ENCODE measurements at places on chromosomes 7 and 10. TPM values are rescaled to one million over a fixed set of nuclear protein-coding genes. Genes with fewer than 3 reads are reported as not detected.

- DNase-seq, result no peak
These were observed 8.4 kb upstream of the LMOD2 start for GRCh38 chr7:123647106-123647730.

- DNase-seq, result no peak
These were observed 8.9 kb upstream of the LYZL1 start for GRCh38 chr10:29279779-29280487.

DNA sequence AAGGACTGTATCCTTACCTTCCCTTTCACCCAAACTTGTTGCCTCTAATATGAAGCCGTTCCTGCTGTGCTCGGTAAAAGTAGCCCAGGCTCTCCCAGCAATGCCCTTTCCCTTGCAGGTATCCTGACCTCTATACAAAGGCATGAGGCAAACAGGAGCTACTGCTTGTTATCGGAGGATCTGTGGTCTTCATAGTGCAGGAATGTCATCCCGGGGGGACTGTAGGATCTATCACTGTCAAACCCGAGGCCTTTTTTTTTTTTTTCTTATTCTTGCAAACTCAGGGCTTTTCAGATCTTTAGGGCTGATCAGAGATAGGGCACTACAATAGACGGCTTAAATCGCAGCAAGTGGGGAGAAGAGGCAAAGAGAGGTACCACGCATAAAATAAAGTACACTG is 1206.6 kb downstream of the TYW1 start:
- no peak for DNase-seq

GRCh38 chr10:112753961-112754411 is 196.1 kb upstream of the TCF7L2 start:
- no peak for DNase-seq

LAMB1 gene
- total RNA-seq, result 463 TPM

DNA sequence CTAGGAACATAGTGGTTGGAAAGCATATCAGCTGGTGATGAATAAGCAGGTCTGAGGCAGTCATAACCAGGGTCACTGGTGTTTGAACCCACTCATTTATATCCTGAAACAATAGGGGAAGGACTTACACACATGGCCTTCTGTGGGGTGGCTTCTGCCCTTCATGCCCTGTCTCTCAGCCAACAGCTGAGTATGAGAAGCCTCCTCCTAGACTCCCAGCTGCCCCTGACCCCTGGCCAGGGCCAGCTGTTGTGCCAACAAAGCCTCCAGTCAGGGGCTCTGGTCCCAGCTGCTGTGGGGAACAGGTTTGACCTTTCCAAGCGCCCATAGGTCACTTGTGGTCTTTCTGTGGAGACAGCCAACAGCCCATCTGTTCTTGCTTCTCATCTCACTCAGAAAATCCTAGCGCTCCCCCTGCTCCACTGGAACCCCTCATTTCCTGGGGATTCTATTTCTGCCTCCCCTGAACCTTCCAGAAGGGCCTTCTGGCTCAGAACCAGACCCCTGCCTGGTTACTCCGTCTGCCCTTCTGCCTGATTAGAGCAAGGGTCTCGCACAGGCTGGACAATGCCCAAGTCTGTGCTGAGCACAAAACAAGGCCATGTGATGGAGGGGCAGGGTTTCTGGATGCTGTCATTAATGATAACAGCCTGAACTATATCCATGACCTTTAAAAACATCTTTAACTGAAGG is 9.7 kb upstream of the PURB start:
- DNase-seq, result no peak

- no peak for DNase-seq
These were observed 83.5 kb downstream of the TACC2 start for GRCh38 chr10:122072491-122072890.

PILRA gene
- not detected for total RNA-seq

FZD1 gene
- total RNA-seq, result 2.8 TPM

DNA sequence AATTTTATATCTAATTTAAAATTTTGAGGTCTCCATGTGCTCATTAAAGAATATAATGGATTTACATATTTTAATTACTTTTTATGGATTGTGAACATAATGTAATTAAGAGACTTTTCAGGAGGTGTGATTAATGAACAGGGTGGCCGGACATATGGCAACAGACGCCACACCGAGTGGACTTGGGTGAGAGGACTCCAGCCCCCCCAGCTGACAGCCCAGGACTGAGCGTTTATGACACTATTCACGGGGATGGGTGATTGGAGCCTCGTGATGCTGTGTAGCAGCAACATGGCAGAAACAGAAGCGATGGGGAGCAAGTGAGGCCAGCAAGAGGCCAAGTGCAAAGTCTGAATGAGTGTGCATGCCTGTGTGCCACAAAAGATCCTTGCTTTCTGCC is 1176.9 kb downstream of the TYW1 start:
- DNase-seq, result no peak

DNA sequence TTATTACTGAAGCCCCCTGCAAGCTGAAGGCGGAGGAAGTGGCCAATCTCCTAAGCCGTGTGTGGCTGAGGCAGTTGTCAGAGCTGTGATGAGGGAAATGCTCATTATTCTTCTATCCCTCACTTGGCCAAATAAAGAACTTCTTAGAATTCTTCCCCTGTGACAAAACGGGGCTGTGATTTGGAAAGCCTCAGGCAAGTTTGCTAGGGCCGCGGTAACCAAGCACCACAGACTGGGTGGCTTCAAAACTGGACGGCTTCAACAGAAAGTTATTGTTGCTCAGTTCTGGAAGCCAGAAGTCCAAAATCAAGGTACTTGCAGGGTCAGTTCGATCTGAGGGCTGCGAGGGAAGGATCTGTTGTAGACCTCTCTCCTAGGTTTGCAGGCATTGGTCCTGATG is 72.3 kb upstream of the STEAP1B start:
- DNase-seq, result no peak

ZNF736 gene
- 6.8 TPM for total RNA-seq

NRG3 gene
- total RNA-seq, result 8.2 TPM

CUZD1 gene
- 0.26 TPM for total RNA-seq

EPO gene
- total RNA-seq, result not detected

CCDC3 gene
- total RNA-seq, result 1.5 TPM

LIPF gene
- not detected for total RNA-seq

CDNF gene
- total RNA-seq, result 0.38 TPM

- no peak for DNase-seq
These were observed 32.0 kb upstream of the ELN start for GRCh38 chr7:73995821-73996511.

LRIT1 gene
- not detected for total RNA-seq

DNA sequence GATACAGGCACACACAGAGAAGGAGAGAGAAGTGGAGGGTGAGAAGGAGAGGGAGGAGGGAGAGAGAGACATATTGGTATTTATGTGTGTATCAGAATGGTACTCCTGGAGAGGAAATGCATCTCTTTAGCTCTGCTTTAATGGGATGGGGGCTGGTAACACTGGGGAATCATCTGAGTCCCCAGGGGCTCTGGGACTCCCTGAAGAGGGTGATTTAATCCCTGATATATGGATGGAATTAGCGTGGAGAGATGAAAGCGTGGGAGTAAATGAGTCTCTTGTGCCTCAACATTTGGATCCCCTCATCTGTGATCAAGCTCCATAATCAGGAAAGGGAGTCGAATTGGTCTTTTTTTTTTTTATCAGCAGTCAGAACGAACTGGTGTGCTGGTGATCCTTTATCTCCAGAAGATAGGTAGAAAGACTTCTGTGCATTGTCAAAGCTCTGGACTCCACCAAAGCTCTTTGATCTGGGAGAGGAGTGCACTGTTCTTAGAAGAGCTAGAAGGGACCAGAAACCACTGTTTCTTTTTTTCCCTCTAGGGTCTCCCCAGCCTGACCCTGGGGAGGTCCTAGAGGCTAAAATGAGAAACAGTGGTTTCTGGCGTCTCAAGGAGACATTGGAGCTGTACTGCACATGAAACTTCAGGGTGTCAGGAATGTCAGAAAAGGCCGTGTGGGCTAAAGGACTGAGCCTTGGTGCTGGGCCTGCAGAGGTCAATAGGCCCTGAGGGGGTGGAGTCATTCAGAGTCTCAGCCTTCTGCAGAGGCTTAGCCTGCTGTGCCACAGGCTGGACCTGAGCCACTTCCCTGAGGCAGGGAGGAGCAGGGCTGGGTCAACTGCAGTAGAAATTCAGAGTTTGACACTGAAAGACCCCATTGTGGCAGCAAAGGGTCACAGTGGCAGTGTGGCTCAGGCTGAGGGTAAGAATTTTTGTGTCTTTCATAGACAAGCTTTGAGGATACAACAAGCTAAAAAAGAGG is 234.4 kb upstream of the SLC26A5 start:
- DNase-seq, result no peak

GRCh38 chr10:95613330-95613729 is 43.2 kb downstream of the ALDH18A1 start:
- no peak for DNase-seq

GRCh38 chr7:156609010-156609877 is 31.3 kb upstream of the RNF32 start:
- peak; percentile 81 for DNase-seq

DNA sequence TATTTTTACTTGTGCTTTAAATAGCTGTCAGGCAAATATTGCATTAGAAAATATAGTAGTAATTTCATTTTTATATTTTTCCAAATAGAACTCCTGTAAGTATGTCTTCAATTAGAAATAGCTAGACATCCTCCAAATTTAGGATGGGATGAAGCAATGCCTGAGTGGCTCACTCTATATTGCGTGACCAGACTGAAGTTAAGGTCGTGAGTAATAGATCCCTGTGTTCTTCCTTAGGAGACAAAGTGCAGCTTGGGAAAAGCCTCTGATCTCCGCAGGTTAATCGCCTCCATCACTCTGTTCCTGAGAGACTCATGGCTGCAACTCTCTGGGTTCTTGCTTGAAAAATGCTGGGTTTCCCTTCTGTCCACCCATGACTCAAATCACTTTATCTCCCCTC is 484.8 kb upstream of the ANKRD30A start:
- no peak for DNase-seq

DNA sequence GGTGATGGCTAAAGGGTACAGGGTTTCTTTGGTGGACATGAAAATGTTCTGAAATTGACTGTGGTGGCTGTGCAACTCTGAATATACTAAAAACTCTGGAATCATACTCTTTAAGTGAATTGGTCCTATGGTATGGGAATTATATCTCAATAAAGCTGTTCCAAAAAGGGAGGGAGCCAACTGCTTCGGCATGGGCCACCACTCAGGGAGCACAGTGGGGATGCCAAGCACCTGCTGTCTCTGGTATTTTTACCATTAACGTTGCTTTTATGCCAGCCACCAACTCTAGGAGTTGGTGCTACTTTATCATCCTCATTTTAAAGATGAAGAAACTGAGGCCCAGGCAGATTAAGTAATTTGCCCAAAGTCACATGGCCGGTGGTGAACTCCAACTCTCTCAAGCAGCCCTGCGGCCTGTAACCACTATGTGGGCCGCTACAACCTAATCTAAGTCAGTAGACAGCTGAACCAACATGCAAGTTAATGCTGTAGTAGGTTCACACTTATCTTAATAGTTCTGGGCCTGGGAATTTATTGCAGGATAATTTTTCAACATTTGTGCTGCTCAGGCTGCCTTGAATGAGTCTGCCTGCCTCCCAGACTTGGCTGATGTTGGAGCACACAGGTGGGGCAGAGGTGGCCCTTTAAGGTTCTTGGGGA is 20.8 kb downstream of the SH3PXD2A start:
- DNase-seq, result no peak

- DNase-seq, result no peak
These were observed 16.7 kb downstream of the GPER1 start for GRCh38 chr7:1104516-1105179.

SRRT gene
- 29.2 TPM for total RNA-seq

CNTNAP2 gene
- 0.25 TPM for total RNA-seq

CALCR gene
- total RNA-seq, result not detected

- no peak for DNase-seq
These were observed 244.6 kb upstream of the GRB10 start for GRCh38 chr7:51027106-51027934.

- peak; percentile 67 for DNase-seq
These were observed 176.8 kb downstream of the PKD1L1 start for GRCh38 chr7:47771336-47771989.

DNA sequence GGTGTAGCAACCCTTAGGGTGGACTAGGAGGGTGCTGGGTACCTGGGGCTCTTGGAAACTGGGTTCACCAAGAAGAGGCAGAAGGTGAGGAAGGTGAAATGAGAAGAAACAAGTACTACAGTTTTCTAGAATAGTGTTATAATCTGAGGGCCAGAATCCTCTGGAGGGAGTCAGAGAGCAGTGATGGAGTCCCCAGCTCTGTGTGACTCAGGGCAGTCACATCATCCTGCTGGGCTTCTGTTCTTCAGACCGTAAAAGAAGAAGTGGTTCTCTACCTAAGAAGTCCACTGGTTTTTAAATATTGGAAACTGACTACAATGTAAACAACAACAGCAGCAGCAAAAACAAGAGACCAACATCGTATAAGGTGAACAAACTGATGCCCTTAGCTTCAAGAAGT is 197.3 kb downstream of the PRPF18 start:
- DNase-seq, result peak; percentile 70

GRCh38 chr7:70241536-70242175 is 643.4 kb downstream of the AUTS2 start:
- no peak for DNase-seq

GRCh38 chr7:77504951-77505350 is 32.1 kb upstream of the PTPN12 start:
- DNase-seq, result no peak

- DNase-seq, result no peak
These were observed 37.1 kb downstream of the CAV1 start for GRCh38 chr7:116561697-116562483.

GRCh38 chr7:48087349-48087748 is 1.7 kb upstream of the UPP1 start:
- peak; percentile 14 for DNase-seq

- no peak for DNase-seq
These were observed 24.6 kb upstream of the DDX50 start for GRCh38 chr10:68876246-68877138.

DNA sequence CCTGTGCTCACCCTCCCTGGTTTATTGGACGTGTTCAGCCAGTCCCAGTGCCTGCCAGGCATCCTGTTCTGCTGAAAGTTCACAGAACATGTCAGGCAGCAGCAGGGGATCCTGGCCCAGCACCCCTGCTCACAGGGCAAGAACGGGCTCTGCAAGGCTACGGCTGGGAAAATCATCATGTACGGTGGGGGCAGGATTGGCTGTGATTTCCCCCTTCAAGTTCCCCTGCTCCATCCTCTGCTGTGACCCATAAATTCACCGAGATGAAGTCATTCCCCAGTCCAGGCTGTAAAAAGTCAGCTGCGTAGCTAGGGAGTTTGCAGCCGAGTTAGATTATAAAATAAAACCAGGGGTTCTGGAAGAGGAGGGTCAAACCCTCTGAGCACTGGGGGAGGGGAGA is 484.1 kb upstream of the ZMIZ1 start:
- DNase-seq, result no peak

Measured in dermis microvascular lymphatic vessel endothelial cell (primary cell).